ENCODE measurements at places on chromosomes 16 and 17.

GRCh38 chr16:49902908-49903307 lies 47.0 kb upstream of the ZNF423 start:
- DNase-seq, result no peak

- no peak for DNase-seq
Observed at GRCh38 chr16:69105501-69106361, at the start of gene HAS3. Gene HAS3 (plus strand): TSS chr16:69105653. CDS start chr16:69109396, 3,743 bp downstream.

- no peak for DNase-seq
Observed at GRCh38 chr16:9625122-9625521, 533.7 kb downstream of the HAPSTR1 start.

DNA sequence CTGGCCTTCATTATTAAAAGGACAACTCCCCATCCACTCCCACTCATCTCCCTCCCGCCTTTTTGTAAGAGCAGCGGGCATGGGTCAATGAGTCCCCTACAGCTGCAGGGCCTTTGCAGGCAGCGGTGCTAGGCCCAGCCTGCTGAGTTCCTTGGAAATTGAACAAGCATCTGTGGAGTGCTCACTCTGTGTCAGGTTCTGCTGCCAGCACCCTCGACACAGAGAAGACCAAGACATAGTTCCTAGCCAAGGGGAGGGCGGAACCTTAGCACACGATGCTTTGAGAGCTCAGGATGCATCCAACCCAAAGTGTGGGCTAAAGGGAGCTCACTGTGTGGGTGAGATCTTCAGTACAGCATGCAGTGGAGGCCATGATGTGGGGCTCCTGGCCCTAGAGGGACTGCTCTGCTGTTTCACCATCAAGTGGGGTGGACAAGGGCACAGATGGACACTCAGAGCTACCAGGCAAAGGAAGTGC lies 27.6 kb downstream of the RMI2 start:
- DNase-seq, result no peak

DNA sequence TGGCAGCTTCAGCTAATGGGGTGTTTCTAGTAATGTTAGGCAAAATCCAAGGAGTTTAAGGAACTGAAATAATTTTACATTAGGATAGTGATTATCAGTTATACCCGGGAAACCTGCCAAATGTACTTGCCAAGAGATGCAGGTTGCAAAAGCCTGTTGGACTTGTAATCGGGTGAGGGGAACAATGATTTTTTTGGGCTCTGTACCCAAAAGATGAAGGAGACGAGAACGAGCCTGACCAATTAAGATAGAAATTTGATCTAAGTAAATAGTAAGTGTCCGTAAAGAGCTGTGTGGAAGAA lies 56.3 kb upstream of the ARL4D start:
- DNase-seq, result no peak

DNA sequence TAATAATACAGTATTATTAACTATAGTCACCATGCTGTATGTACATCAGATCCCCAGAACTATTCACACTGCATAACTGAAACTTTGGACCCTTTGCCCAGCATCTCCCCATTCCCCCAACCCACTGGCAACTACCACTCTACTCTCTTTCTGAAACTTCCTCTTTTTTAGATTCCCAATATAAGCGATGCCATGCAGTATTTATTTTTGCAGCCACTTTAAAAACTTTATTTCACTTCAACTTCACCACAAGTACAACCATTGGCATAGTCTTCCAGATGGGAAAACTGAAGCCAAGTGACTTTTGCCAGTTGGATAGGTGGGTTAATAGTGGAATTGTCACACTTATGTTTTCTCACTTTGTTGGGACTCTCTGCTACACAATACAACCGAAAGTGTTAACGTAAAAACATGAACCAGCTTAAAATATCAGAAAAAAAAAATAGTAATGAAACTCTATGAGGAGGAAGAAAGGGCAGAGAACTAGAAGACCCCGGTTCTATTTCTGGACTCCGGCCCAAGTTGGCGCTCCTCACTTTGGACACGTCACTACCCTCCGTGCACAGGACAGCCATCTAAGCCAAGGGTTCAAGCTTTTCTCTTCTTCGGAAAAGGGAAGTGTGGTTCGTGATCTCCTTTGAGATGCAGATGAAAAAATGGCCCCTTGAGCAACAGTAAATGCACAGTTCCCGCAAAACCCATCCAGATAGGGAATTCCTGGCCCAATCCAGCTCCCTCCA lies 743 bp downstream of the SHCBP1 start:
- no peak for DNase-seq

- DNase-seq, result no peak
Observed at GRCh38 chr16:84959784-84960417, 51.4 kb downstream of the ZDHHC7 start.

DNA sequence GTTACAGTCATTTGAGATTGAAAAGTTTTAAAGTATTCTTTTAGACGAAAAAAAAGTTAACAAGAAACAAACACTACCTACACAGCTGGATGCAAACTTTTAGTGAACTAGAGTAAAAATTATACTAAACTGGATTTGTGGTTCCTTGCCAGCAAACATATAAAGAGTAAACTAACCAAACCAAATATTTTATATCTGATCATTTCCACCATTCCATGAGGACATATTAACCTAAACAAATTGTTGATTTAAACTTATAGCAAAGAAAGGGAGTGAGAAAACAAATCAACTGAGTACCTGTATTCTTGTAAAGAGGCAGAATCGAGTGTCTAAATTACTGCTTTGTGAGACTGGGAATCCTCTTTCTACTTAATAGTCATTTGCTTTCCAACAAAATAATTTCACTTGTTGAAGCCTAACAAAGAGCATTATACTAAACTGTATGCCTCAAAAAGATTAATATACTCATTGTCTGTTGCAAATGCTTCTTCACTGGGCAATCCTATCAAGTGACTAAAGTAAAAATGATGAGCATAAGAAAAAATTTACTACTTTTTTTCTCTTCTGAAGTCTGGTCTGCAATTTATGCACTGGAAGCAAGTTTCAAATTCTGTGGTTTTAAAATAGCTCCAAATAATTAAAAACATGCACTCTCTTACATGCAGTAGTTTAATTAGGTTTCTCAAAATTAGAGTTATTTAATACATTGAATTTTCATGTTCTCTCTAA lies 37.5 kb downstream of the AKAP10 start:
- DNase-seq, result no peak

DNA sequence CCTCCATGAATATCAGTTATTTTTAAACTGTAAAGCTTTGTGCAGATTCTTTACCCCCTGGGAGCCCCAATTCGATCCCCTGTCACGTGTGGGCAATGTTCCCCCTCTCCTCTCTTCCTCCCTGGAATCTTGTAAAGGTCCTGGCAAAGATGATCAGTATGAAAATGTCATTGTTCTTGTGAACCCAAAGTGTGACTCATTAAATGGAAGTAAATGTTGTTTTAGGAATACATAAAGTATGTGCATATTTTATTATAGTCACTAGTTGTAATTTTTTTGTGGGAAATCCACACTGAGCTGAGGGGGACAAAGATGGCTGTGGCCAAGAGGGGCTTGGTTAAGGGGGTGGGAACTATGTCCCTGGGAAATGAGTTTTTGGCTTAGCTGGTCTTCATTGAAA lies 2.3 kb downstream of the CCL11 start:
- no peak for DNase-seq

- DNase-seq, result no peak
Observed at GRCh38 chr17:80122026-80122575, 20.7 kb downstream of the GAA start.

- no peak for DNase-seq
Observed at GRCh38 chr16:68973611-68974120, 130.3 kb downstream of the TANGO6 start.

DNA sequence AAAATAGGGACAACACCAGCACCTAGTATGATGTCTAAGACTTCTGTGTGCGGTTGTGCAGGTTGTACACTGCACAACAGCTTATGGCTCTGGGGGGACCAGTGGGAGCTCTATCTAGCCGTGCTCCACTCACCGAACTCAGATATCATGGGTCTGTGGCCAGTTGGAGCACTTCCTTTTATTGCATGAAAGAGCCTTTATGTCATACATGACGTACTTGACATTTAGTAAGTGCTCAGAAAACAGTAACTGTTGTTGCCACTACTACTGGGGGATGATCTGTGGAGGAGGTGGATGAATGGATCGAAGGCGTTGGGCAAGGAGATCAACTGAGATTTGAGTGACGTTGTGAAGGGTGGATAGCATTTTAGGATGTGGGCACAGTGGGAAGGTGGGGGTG lies 368.8 kb downstream of the SNX29 start:
- DNase-seq, result no peak

DNA sequence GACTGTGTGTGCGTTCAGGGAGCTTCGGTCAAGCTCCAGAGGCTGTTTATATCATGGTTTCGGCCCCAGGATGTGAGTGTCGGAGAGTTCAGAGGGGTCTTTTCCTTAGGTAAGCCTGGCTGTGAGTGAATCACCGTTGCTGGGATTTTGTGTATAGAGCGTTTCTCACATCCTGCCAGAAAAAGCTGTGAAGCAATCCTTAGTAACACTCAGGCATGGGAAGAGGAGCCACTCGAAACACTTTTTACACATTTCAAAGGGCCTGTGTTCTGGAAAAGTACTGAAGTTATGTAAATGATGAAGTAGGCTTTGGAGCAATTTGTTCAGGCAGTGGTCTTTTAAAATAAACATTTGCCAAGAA lies 662 bp downstream of the PGS1 start:
- DNase-seq, result no peak

GRCh38 chr16:30449116-30449435 lies 3.4 kb upstream of the SEPHS2 start:
- no peak for DNase-seq

GRCh38 chr17:31687505-31688126 lies 171.4 kb downstream of the COPRS start:
- no peak for DNase-seq

DNA sequence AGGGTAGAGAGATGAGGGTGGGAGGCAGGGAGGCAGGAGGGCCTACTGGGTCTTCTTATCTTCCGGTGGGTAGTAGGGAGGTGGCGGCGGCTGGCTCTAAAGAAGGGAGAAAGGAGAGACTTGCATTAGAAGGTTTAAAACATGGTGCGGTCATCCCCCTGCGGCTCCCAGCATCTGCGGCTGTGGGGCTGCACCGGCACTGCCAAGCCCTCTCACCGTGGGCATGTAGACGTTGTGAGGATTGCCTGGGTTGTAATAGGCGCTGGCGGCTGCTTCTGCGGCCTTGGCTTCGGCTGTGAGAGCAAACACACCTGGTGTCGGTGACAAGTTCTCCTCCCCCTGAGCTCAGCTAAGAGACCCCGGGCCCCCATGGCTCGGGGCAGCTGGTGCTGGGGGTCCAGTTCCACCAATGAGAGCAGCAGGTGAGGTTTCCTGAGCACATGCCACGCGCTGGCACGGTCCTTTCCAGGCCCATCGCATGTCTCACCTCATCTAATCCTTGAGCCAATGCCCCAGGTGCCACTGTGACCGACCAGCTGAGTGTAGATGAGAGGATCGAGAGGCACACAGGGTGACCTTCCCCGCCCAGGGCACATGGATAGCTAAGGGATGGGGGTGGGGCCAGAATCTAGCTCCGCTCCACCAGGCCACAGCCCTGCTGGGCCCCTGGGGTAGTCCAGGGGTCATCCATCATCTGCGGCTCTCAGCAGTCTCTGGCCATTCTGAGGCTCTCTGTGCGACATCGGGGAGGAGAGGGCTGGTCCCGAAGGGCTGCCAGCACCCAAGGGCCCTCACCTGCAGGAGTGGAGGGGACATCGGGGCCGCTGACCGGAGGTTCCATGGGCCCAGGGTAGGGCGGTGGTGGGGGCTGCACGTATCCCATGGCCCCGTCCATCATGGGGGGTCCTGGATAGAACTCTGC lies 2.7 kb upstream of the UNC13D start:
- DNase-seq, result no peak

- DNase-seq, result no peak
Observed at GRCh38 chr17:17837966-17838962, 1.5 kb upstream of the SREBF1 start.

DNA sequence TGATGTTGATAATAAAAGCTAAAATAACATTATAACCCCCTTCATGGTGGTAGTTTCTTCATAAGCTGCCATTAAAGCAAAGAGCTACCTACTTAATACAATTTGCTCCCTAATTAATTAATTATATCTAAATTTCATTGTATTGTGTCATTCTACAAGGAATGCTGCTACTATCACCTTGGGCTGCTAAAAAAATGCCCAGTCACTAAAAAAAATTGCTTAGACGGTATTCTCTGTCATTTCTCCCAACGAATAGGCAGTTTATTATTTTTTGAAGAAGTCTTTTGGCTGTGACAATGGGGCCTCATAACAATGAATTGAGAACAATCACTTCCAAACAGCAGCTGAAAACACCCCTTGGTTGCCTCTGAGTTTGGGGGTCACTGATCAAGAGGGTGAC lies 59.5 kb downstream of the XYLT1 start:
- no peak for DNase-seq

DNA sequence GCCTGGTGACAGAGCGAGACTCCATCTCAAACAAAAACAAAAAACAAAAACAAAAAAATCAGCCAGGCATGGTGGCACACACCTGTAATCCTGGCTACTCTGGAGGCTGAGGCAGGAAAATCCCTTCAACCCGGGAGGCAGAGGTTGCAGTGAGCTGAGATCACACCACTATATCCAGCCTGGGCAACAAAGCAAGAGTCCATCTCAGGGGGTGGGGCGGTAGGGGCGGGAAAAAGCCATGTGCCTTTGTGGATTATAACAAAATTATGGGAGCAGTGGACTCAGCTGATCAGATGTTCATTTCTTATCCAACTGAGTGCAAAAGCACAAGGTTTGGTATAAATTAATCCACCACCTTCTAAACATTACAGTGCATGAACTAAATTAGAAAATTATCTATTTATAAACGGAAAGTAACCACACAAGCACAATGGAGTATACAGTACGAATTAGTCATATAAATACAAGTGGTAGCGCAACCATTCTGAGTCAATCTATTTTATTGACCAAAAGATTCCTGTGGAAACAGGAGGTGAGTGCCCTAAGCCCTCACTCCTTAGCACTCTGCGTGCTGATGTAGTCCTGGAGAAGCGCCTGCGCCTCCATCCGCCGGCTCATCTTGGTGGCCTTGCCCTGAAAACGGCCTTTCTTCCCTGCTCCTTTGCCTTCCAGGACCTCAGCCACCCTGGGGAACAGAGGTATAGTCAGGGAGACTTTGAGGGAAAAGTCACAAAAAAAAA lies 14.0 kb downstream of the AARSD1 start:
- DNase-seq, result no peak

GRCh38 chr16:57577691-57578224 lies 35.3 kb downstream of the ADGRG5 start:
- DNase-seq, result no peak

DNA sequence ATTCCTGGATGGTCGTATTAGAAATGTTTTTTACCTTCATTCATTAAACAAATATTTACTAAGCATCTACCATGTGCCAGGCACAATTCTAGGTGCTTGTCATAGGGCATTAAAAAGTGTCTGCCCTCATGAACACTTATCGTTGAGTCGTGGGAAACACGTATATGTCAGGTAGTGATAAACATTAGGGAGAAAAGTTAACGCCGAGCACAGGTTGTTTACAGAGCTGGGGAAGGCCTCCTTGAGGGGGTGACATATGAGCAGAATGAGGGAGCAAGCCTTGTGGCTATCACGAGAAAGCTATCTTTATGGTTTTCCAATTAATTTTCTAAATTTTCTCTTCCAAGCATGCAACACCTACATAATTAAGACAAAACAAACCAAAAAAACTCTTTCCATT lies 985 bp upstream of the ZNF213 start:
- no peak for DNase-seq
